ENCODE measurements at places on chromosomes 5 and 9. TPM values are rescaled to one million over a fixed set of nuclear protein-coding genes. Genes with fewer than 3 reads are reported as not detected.

GRCh38 chr5:171629628-171630349, 155.8 kb upstream of the SMIM23 start:
- H3K27me3 ChIP-seq, result no peaks in the 10 kb centered on the region
- H3K36me3 ChIP-seq, result no peaks in the 10 kb centered on the region
- no peak overlapping the region for H3K27ac ChIP-seq
- no peaks in the 10 kb centered on the region for H3K4me1 ChIP-seq
- DNase-seq, result peak; percentile 59
- no peak overlapping the region for H3K4me3 ChIP-seq

DNA sequence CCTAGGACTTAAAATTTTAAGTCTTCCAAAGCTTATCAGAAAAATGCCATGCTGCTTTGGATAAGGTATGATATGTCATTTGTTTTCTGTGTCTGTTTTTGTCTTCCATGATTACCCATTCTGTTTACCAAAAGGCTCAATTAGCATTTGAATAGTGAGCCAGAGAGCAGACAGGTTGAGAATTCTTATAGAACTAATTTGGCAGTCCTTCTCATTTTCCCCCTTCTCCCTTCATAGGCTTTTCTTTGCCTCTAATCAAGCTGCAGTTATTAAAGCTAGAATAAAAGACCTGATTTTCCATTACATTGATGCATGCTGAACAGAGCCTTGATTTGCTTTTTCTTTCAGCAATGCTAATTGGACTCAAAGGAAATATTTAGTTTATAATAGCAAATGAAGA, 993.0 kb downstream of the MAT2B start:
- no peaks in the 10 kb centered on the region for H3K4me1 ChIP-seq
- H3K4me3 ChIP-seq, result no peak overlapping the region
- no peak overlapping the region for H3K27ac ChIP-seq
- H3K27me3 ChIP-seq, result no peaks in the 10 kb centered on the region
- DNase-seq, result no peak

DNA sequence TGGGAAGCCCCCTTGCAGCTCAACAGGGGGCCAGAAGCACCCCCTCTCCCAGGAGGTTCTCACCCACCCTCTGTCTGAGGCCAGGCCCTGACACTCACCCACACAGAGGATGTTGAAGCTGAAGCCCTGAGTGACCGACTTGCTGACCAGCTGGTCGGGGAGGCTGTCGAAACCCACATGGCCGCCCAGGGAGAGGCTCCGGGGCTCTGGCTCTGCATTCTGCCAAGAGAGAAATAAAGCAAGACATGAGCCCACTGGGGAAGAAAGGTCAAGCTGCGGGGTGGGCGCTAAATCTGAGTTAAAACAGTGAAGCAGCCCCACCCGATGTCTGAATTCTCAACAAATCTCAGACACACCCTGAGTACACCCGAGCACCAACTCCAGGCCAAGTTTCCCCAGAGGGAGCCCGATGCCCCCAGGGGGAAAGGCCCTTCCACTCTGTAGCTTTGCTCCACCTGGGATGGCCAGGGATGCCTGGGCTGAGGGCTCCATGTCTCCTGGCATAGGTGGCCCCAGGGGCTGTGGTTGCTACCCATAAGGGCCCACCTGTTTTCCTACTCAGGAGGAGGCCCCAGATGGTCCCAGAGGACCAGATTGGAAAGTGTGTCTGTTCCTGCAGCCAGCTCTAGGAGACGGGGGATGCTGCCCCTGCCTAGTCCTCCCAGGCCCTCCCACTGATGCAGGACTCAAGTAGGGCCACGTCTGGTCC, 11.6 kb downstream of the SEPTIN8 start:
- no peak overlapping the region for H3K27ac ChIP-seq
- H3K36me3 ChIP-seq, result peaks cover 29% of the 10 kb centered on the region
- no peaks in the 10 kb centered on the region for H3K27me3 ChIP-seq
- no peak overlapping the region for H3K4me3 ChIP-seq

GRCh38 chr5:131381777-131382176, 117.9 kb downstream of the CDC42SE2 start:
- no peak overlapping the region for H3K27ac ChIP-seq
- H3K27me3 ChIP-seq, result no peaks in the 10 kb centered on the region
- no peak overlapping the region for H3K4me3 ChIP-seq
- H3K36me3 ChIP-seq, result no peaks in the 10 kb centered on the region

DNA sequence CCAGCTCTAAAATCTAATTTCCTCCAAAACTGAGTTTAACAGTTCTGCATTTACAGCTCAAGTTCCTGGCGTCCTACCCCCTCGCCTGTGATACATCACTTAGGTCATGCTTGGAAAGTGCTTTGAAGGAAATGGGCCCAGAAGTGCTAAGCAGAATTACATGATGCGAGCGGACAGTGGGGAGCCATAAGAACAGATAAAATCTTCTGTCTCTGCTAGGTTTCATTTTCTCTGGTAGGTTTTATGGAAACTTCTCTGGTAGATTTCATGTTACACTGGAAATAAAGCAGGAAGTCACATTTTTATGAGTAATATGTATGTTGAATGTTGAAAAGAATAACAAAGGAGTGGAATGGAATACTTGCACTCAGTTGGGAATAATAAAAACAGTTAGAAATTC, 138.3 kb downstream of the ZDHHC21 start:
- no peaks in the 10 kb centered on the region for H3K27me3 ChIP-seq
- no peaks in the 10 kb centered on the region for H3K4me1 ChIP-seq
- H3K36me3 ChIP-seq, result no peaks in the 10 kb centered on the region
- H3K27ac ChIP-seq, result peak overlapping the region; percentile 44
- no peak overlapping the region for H3K4me3 ChIP-seq
- DNase-seq, result no peak

GRCh38 chr9:121299467-121300282, 31.7 kb downstream of the GSN start:
- H3K27me3 ChIP-seq, result no peaks in the 10 kb centered on the region
- peaks cover 94% of the 10 kb centered on the region for H3K4me1 ChIP-seq
- DNase-seq, result peak; percentile 93
- H3K27ac ChIP-seq, result peak overlapping the region; percentile 94
- peak overlapping the region; percentile 62 for H3K4me3 ChIP-seq

GRCh38 chr5:159316519-159317383, 13.5 kb downstream of the IL12B start:
- no peak for DNase-seq
- H3K27ac ChIP-seq, result no peak overlapping the region
- no peaks in the 10 kb centered on the region for H3K27me3 ChIP-seq
- H3K36me3 ChIP-seq, result no peaks in the 10 kb centered on the region
- no peaks in the 10 kb centered on the region for H3K4me1 ChIP-seq
- no peak overlapping the region for H3K4me3 ChIP-seq

DNA sequence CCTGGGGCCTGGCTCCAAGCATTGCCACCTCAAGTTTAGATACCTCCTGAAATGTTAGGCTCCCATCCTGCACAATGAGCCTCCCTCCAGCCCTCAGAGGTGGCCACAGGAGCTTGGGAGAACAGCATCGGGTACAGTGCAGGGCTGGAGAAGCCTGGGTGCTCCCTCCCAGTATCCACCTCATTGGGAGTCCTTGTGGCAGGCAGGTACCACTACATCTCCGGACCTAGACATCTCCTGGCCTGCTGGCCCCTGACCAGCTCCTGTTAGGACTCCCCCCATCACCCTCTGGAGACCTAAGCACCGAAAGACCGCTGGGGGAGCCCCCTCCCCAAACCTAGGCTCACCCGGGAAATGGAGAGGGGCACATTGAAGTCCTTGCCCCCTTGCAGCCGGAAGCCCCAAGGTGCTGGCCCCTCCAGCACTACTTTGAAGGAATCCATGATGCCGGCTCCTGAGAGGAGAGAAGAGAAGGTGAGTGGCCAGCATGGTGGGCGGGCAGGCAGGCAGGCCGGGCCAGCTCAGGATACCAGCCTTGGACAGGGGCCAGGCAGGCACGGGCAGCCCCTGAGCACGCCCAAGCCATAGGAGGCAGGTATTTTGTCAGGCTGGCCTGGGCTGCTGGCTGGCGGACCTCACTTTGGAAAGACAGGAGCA, 1.2 kb downstream of the PDLIM7 start:
- DNase-seq, result no peak
- H3K4me3 ChIP-seq, result peak overlapping the region; percentile 81
- peaks cover 24% of the 10 kb centered on the region for H3K36me3 ChIP-seq
- no peaks in the 10 kb centered on the region for H3K27me3 ChIP-seq

GRCh38 chr5:141735823-141736222, 53.8 kb upstream of the ARAP3 start:
- H3K4me1 ChIP-seq, result no peaks in the 10 kb centered on the region
- no peak for DNase-seq
- no peak overlapping the region for H3K4me3 ChIP-seq
- H3K27me3 ChIP-seq, result no peaks in the 10 kb centered on the region
- no peak overlapping the region for H3K27ac ChIP-seq
- H3K36me3 ChIP-seq, result no peaks in the 10 kb centered on the region

DNA sequence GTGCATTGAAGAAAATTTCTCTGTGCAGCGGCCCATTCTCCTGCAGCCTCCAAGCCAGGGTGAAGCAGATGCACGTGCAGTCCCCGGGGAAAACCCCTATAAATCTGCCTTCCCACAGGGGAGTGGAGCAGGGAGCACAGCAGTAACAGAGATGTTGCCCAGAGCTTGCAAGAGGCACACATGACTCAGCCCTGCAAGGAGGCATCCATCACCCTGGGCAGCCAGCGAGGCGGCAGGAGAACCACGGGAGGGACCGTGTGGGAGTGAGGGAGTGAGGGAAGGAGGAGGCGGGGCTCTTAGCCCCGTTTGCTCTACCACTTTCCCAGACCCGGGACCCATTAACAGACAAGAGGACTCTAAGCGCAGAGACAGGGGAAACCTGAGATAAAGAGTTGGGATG, 96.2 kb upstream of the ARAP3 start:
- no peaks in the 10 kb centered on the region for H3K27me3 ChIP-seq
- no peaks in the 10 kb centered on the region for H3K36me3 ChIP-seq
- no peak overlapping the region for H3K4me3 ChIP-seq
- peaks cover 17% of the 10 kb centered on the region for H3K4me1 ChIP-seq
- no peak overlapping the region for H3K27ac ChIP-seq
- DNase-seq, result no peak

GRCh38 chr5:158886957-158887356, 212.8 kb downstream of the EBF1 start:
- H3K27ac ChIP-seq, result no peak overlapping the region
- no peaks in the 10 kb centered on the region for H3K27me3 ChIP-seq
- no peak for DNase-seq
- no peaks in the 10 kb centered on the region for H3K36me3 ChIP-seq
- no peaks in the 10 kb centered on the region for H3K4me1 ChIP-seq

SSBP2 gene
- 80.3 TPM for total RNA-seq

CTXN3 gene
- total RNA-seq, result not detected

CFAP157 gene
- total RNA-seq, result not detected

FIBCD1 gene
- 0.36 TPM for total RNA-seq

RIC1 gene
- total RNA-seq, result 44.3 TPM

PCDHGA8 gene
- total RNA-seq, result 4.4 TPM

FGD3 gene
- 5.3 TPM for total RNA-seq
